Endothelial cell of umbilical vein (primary cell): ENCODE measurements at places on chromosomes 12 and 14. TPM values are rescaled to one million over a fixed set of nuclear protein-coding genes. Genes with fewer than 3 reads are reported as not detected.

- DNase-seq, result no peak
Measured at GRCh38 chr12:124506832-124507153, 60.6 kb downstream of the NCOR2 start.

DNA sequence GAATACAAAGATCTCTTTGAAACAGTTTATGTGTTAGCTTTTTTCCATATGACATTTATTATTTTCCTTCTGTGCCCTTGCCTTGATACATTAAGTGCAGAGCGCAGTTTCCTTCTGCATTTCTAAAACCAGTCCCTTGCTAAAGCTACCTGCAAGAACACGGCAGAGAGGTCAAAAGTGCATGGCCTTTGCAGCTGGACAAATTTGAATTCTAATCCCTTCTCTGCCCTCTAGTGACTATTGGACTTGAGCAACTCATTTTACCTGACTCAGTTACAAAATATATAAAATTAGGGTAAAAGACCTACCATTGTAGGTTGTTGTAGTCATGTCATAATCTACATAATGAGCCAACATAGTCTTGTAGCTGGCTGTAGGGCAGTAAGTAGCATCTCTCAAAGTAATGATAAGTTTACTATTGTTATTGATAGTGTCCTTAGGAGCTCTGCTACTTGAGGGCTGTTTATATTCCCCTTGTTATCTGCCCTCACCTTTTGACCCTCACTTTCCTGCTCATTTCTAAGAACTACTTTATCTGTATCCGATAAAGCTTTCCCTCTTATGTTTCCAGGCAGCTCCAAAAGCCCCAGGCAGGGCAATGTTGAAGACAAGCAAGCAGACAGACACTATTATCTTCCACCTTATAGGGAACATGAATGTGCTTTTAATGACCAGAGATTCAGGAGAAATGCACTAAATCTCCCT is 120.0 kb upstream of the PDZRN4 start:
- no peak for DNase-seq

The FBXO21 gene
- total RNA-seq, result 41.6 and 41.7 TPM in 2 replicates

- DNase-seq, result no peak
Measured at GRCh38 chr12:95870897-95871296, 12.1 kb downstream of the SNRPF start.

DNA sequence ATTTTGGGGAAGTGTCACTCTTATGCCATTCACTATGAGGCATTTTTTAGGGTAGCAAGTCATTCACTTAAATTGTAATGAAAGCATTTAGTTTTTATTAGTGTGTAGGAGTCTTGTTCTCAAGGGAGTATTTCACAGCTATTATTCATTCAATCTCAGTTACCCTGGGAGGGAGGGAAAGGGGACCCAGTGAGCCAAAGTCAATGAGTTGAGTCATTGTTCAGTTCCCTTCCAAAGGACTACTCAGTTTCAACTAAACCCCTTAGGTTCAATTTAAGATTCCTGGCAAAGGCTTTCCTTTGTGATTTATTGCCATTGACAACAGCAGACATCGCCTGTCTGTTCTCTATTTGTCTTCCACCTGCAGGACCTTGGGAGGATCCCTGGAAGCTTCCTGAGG is 29.3 kb upstream of the RASSF8 start:
- DNase-seq, result no peak

- DNase-seq, result no peak
Measured at GRCh38 chr12:72036393-72036792, 97.7 kb downstream of the TPH2 start.

GRCh38 chr12:94333396-94333795 is 126.3 kb downstream of the CEP83 start:
- DNase-seq, result no peak

DNA sequence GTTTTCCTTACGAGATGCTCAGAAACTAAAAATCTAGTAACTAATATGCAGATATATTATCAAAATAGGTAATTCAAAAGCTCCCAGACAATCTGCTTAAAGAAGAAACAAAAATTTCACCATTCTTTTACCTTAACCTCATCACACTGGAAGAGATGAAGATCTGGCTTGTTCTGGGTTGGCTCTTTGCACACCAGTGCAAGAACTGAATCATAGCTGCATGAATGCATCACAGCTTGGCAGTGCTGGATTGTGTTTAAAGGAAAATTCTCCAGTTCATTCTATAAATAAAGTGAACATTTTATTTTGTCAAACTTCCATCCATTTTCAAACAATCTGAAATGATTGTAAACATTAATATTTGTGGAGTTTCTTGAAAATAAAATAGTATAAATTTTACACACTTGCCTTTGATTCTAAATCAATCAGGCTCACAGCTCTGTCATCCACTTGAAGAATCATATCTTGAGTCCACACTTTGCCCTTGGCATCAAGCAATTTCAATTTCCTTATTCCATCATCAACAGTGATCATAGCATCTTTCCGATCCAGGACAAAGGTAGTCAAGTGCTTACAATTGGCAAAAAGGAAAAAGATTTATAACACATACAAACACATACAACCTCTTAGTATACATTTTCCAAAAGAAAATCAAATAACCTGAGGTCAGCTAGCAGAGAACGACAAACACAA is 119.8 kb downstream of the EPS8 start:
- DNase-seq, result no peak

- DNase-seq, result no peak
Measured at GRCh38 chr14:37060496-37061260, 111.7 kb downstream of the SLC25A21 start.

DNA sequence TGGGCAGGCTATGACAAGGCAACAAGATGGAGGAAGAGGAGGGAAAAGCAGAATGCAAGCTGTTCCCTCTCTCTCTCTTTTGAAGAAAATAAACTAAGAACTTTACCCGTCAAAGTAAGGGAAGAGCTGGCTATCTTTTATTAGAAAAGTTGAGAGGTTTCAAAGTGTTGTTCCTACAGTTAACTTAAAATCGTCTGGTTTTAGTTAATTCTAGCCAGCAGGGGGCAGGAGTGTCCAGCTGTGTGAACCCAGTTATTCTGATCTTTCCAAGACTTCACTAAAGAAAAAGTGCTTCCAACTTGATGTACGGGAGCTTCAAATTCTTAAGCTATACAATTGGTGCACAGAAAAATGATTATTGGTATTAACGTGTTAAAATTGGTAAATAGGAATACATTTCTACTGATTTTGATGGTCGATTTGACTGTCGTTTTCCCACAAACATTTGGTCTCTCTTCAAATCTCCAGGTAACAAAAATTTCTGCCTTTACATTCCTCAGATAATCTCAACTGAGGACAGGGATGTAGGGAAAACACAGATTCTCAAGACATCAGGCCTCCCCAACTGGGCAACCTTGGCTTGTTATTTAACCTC is 28.4 kb upstream of the MON2 start:
- DNase-seq, result peak; percentile 69

DNA sequence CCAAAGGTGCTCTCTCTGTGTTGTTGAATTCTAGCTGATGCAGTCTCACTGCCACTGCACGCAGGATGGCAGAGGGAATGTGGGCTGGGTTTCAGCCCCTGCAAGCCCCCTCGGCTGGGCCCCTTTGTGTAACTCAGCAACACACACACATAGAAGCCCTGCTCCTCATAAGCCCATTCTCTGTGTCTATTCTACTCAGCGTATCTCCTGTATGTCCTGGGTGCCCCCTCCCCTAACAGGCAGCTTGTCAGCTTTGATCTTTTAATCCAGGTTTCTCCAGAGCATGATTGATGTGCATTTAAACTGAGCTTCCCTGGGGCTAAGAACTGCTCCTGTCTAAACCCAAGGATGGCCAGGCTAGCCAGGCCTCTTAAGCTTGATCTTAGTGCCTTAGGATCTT is 43.0 kb downstream of the SRRM4 start:
- no peak for DNase-seq

The MEG3 gene
- 227 and 508 TPM in 2 replicates for total RNA-seq

- DNase-seq, result no peak
Measured at GRCh38 chr12:104656383-104656782, 199.6 kb downstream of the CHST11 start.

The CCDC197 gene
- not detected in 2 replicates for total RNA-seq

DNA sequence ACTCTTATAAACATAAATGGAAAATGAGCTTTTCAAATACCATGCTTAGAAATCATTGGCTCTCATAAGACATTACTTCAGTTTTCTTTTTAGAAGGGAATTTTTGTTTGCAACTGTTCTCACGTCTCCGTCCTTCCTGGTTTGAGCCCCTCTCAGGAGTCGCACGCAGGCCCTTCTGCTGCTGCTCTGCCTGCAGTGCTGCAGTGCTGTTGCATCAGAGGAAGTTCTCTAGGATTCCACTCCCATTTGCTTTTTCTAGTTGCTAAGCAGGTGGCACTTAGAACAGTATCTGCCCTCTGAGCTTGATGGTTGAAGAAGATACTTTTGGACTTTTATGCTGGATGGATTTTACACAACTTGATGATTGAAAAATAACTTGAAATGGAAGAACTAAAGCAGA is 70.8 kb downstream of the SCN8A start:
- DNase-seq, result no peak

- DNase-seq, result no peak
Measured at GRCh38 chr12:2286461-2287131, 233.8 kb downstream of the CACNA1C start.

DNA sequence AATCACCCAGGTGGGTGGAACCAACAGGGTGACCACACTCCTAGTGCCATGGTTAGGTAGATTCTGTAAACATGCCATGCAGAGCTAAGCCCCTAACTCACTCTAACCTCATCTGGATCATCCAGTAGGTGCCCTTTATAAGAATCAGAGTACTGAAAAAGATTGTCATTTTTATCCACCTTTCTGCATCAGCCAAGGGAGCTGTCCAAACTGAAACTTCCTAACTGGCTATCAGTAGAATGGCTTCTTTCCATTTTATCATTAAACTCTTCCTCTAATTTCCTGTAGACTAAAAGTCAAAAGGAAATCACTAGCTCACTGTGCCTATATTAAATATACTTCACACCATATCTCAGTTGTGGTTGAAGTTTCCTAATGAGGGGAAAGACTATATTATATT is 6.5 kb downstream of the KCNK10 start:
- DNase-seq, result no peak

DNA sequence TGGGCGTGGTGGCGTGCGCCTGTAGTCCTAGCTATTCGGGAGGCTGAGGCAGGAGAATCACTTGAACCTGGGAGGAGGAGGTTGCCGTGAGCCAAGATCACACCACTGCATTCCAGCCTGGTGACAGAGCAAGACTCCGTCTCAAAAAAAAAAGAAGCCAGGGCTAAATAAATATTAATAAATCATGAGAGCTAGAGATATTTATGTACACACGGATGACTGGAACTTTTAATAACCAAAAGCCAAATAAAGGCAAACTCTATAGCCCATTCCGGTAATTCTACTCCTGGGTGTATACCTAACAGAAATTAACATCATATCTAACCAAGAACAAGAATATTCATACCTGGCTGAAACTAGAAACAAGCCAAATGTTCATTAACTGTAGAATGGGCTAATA is 7.7 kb upstream of the TRAFD1 start:
- no peak for DNase-seq

The CLEC1B gene
- not detected in 2 replicates for total RNA-seq

The ALDH1L2 gene
- 2.2 and 2.5 TPM in 2 replicates for total RNA-seq

DNA sequence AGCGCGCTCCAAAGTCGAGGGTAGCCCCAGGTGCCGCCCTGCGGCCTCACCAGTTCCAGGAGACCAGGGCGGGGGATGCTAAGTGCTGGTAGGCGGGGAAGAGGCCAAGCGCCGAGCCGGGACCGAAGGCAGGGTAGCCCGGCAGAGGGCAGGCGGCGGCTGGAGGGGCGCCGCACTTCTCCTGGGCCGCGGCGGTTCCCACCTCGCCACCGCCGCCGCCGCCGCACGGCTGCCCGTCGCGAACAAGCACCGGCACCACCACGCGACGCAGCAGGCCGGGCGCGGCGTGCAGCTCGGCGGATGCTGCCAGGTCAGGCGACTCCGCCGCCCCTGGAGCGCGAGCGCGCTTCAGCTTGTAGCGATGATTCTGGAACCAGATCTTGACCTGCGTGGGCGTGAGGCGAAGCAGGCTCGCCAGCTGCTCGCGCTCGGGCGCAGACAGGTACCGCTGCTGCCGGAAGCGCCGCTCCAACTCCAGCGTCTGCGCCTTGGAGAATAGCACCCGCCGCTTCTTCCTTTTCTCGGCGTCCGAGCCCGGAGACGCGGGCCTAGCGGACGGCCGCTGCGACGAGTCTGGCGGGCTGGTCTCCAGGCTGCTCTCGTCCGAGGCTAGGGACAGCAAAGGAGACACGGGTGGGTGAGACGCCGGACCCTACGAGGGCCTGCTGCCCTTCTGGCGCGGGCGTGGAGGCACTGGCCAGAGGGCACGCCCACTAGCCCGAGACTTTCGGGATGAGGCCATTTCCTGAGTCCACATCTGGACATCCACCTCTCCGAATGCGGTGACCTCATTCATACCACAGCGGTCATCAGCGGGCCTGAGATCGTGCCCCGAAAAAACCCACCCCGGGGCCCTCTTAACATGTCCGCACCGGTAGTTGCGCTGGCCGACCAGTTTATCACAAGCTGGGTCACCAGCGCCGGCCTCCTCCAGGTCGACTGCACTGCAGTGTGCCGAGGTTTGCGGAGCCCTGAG is 1.3 kb downstream of the NKX2-8 start:
- peak; percentile 22 for DNase-seq

DNA sequence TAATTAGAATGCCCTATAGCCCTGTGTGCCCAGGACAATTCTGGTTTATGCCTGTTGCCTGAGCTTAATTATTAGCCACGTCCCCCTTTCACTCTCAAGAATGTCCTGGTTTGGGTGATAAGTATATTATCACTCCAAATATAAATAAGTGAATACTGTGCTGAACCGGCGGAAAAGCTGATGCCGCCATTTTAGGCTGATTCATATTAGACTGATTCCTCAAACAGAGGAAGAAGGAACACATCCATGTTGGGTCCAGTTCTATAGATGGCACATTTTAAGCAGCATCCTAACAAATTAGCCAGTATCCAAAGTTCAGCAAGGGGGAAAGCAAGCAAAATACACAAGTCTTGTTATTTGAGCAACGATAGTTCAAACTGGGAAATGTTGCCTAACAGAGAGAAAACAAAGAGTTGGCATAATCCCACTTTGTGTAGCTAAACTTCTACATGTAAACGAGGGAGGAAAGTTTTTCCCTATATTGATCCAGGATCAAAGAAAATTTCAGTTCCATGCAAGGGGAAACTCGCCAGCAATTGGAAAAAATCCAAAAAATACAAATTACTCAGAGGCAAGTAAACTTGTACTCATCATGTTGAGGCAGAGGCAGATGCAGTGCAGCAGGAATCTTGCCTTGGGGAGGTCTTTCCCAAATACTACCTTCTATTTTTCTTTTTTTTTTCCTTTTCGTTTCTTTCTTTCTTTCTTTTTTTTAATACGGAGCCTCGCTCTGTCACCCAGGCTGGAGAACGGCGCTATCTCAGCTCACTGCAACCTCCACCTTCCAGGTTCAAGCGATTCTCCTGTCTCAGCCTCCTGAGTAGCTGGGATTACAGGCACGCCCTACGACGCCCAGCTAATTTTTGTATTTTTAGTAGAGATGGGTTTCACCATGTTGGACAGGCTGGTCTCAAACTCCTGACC is 96.2 kb downstream of the ITPR2 start:
- DNase-seq, result peak; percentile 53

The KRT5 gene
- total RNA-seq, result 0.72 and 0.86 TPM in 2 replicates

DNA sequence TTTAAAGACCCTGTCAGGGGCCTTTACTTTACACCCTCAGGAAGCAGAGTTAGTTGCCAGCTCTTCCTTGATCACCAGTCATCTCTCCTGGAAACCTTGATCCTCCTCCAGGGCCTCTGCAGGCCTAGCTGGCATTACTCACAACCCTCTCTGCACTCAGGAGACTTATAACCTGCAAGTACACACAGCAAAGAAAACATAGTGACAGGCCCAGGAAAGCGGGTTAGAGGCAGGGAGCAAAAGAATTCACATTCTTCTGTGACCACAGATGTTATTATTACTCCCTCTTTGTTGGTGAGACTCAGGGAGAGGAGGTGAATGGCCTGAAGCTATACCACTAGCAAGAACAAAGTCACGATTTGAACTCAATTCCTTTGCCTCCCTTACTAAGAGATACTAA is 87.4 kb downstream of the OR11H12 start:
- DNase-seq, result no peak
